ENCODE measurements at places on chromosomes 13 and 19.

GRCh38 chr13:37510441-37510840, 88.1 kb downstream of the POSTN start:
- DNase-seq, result no peak

DNA sequence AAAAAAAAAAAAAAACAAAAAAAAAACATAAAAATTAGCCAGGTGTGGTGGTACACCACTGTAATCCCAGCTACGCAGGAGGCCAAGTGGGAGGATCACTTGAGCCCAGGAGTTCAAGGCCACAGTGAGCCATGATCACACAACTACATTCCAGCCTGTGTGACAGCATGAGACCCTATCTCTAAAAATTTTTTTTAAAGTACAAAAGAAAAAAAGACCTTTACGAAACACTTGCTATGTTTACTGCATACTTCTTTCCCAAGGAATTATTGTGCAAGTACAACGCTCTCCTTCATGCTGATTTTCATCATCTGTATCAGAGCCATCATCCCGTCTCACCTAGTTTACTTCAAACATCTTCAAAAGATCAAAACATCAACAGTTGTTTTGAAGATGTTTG, 28.6 kb upstream of the ZNF780A start:
- DNase-seq, result no peak

- no peak for DNase-seq
These were observed 37.4 kb downstream of the COG6 start for GRCh38 chr13:39692660-39693438.

- no peak for DNase-seq
These were observed 612.1 kb downstream of the TBC1D4 start for GRCh38 chr13:74869846-74870245.

DNA sequence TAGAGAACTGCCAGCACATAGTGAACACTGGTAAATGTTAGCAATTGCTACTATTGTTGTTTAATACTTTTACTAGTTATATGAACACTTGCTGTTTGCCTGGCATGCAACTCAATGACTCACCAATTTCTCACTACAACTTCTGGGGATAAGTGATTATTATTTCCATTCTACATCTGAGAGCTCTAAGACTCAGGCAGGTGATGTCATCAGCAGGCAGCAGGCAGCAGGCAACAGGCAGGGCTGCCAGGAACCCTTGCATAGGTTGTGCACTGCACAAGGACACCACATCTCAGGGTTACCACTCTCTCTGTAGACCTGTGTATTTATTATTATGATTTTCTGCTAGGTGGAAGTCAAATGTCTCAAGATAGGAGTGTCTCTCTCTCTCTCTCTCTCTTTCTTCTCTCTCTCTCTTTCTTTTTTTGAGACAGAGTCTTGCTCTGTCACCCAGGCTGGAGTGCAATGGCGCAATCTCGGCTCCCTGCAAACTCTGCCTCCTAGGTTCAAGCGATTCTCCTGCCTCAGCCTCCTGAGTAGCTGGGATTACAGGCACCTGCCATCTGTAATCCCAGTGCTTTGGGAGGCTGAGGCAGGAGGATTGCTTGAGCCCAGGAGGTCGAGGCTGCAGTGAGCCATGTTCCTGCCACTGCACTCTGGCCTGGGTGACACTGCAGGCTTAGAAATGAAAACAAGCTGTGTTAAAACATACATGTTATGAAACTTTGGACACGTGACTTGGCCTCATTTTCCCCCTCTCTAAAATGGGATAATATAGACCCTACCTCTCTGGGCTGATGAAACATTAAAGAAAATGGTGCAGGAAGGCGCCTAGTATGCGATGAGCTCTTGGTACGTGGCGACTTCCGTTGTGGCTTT, 22.7 kb downstream of the HPN start:
- DNase-seq, result no peak
